ENCODE measurements at places on chromosomes 5 and 9. TPM values are rescaled to one million over a fixed set of nuclear protein-coding genes. Genes with fewer than 3 reads are reported as not detected.
A peak's percentile ranks its signal among the peaks of the same experiment; 100 is the strongest.

GRCh38 chr9:524008-524407, 309.3 kb downstream of the DOCK8 start:
- no peaks in the 10 kb centered on the region for H3K4me1 ChIP-seq
- no peak overlapping the region for H3K27ac ChIP-seq
- no peaks in the 10 kb centered on the region for H3K36me3 ChIP-seq
- DNase-seq, result no peak

Gene PCDHB15
- 17.0 TPM for total RNA-seq

Gene CMBL
- total RNA-seq, result 45.4 TPM

DNA sequence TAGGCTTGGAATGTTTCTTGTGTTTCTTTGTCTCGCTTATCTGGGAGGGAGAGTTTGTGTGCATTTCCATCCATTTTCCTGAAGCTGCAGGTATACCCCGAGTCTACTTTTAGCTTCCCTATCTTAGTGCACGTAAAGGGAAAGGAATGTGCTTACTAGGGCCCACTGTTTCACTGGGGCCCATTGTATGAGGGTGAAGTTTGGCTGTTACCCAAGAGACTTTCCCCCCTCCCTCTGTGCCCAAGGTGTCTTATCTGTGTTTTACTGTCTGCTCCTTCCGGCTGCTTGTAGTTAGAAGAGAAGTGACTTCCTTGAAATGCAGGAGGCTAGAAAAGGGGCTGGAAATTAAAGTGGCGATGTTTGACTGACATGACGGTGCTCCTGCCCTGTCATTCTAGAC, 12.1 kb upstream of the BTNL3 start:
- no peak for DNase-seq
- H3K36me3 ChIP-seq, result no peaks in the 10 kb centered on the region
- no peaks in the 10 kb centered on the region for H3K27me3 ChIP-seq
- H3K27ac ChIP-seq, result no peak overlapping the region
- no peaks in the 10 kb centered on the region for H3K4me1 ChIP-seq

GRCh38 chr5:60455589-60455988, 244.4 kb downstream of the DEPDC1B start:
- no peaks in the 10 kb centered on the region for H3K4me1 ChIP-seq

Gene ARHGAP26
- total RNA-seq, result 7.1 TPM

Gene BAAT
- total RNA-seq, result 0.10 TPM

Gene NREP
- total RNA-seq, result 65.0 TPM

DNA sequence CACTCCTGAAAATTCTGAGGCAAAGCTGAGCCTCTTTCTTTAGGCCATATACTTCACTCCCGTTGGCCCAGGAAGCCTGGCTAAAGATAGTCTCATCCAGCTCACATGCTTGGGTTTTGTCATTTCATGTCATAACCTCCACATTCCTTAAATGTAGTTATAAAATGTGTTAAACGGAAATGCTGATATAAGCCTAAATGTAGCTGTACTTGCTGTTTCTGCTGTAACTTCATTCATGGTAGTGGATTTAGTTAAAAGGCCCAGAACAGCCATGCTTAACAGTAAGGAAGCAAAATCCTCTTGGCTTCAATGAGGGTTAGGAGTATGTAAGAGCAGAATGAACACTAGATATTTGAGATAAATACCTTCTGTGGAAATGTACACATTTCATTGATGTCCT, 135.8 kb upstream of the TMEM161B start:
- no peak overlapping the region for H3K27ac ChIP-seq
- H3K36me3 ChIP-seq, result no peaks in the 10 kb centered on the region
- DNase-seq, result no peak
- H3K27me3 ChIP-seq, result no peaks in the 10 kb centered on the region
- H3K4me1 ChIP-seq, result no peaks in the 10 kb centered on the region
- no peak overlapping the region for H3K4me3 ChIP-seq

- H3K36me3 ChIP-seq, result no peaks in the 10 kb centered on the region
- no peak overlapping the region for H3K4me3 ChIP-seq
- H3K27ac ChIP-seq, result no peak overlapping the region
- no peaks in the 10 kb centered on the region for H3K27me3 ChIP-seq
- H3K4me1 ChIP-seq, result peaks cover 7% of the 10 kb centered on the region
- DNase-seq, result peak; percentile 51
Measured at GRCh38 chr5:180047667-180048066, 23.9 kb downstream of the RNF130 start.

Data from ovary (tissue), 10 donors.